ENCODE measurements at places on chromosomes 6 and 20.

DNA sequence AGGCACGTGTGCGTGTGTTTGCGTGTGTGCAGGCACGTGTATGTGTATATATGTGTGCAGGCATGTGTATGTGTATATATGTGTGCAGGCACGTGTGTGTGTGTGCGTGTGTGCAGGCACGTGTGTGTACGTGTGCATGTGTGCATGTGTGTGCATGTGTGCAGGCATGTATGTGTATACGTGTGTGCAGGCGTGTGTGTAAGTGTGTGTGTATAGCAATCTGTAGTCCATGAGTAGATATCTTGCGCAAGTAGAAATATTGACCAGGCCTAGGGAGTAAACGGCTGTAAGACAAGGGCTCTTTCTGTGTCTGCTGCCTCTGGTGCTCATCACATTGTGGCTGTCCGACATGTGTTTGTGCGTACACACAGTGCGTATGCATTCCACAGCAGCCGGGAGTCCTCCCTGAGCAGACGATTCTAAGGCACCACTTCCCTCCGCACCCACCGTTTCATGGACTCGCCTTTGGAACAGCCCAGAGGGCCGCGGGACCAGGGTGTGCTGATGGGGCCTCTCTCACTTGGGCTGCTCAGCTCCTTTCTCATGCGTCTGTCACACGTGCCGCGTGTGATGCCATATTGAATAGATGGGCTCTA is 167.6 kb downstream of the ERMARD start:
- no peak for DNase-seq

- no peak for DNase-seq
Observed at GRCh38 chr20:35947907-35948306, 6.4 kb downstream of the SCAND1 start.

DNA sequence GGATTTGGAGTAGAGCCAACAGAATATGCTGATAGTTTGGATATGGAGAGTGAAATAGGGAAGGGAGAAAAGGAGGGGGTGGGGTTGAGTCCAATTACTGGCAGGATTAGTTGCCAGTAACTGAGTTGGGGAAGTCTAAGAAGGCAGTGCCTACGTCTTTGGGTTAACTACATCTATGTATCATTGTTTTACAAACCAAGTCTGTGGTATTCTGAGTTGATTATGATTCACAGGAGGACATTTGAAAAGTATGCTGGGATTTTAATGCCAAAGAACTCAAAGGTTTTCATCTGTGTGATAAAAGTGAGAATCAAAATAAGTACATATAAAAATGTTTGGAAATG is 14.7 kb downstream of the DSE start:
- DNase-seq = no peak

DNA sequence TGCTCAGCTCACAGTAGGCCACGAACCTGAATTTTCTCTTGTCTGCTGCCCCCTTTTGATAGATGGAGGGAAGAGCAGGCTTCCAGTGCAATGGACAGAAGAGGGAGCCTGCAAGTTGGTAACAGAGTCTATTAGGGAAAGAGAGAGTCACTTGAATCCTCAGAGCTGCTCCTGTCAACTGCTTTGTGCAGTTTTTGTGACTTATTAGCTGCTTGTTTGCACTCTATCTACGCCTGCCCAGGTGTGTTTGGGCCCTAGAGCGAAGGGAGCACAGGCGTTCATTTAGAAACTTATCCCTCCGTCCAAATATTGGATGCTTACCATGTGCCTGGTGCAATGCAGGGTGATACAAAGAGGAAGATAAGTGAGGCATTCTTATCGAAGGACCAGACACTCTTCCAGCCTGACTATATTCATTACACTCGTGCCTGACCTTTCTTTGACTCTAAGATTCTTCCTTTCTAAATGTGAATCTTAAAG is 11.6 kb upstream of the SLC2A12 start:
- DNase-seq = no peak

DNA sequence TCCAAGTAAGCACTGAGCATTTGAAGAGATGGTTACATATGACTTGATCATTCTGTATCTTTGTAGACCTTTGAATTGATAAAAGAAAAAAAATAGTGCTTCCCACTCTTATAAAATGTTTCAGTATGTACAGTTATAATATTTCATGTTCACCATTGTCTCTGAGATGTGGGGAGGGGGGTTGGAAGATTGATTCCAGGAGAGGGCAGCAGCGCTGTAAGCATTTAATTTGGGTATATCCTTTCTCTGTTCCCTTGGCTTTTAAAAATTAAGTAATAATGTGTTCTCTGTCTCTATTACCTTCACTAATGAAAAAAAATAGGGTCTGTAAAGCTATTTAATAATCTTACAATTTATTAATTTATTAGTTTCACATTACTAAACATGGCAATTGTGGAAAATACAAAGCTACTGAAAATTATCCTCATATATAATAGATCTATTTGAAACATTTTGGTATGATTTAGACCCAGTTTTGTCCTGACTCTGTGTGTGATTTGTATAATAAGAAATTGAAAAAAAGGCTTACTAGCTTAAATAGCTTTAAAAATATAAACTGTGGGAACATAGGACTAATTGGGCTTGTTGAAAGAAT is 341.2 kb downstream of the CDKAL1 start:
- no peak for DNase-seq

GRCh38 chr6:44199883-44200282 is 16.8 kb upstream of the MYMX start:
- no peak for DNase-seq

DNA sequence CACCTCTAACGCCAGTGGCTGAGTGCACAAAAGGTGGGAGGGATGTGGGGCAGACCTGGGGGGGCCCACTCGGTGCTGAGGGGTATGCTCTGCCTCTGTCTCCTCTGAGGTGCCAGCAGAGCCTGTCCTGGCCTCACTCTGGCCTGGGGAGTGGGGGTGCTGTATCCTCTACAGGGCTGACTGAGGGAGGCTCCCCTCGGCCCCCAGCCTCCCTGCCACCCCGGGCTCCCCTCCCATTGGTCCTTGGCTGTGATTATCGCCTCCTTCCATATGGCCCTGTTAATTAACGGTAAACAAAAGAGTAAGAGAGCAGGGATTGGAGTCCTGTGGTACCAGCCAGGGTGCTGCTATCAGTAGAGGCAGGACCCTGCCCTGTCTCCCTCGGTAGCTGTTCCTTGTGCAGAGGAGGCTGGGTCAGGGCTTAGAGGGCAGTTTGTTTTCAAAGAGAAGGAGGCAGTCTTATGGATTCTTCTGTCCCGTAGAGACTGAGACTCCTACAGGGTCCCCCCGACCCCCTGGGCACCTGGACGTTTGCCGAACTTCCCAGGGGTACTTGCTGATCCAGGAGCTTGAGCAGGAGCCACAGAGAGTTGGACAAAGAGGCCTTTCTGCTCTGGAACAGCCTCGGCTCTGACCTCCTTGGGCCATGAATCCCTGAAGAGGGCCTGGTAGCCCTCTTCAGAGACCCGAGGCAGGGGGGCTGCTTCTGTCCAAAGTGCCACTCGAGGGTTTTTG is 1.8 kb downstream of the MYT1 start:
- DNase-seq = no peak

- no peak for DNase-seq
Observed at GRCh38 chr20:36855241-36855657, 20.7 kb upstream of the TLDC2 start.

DNA sequence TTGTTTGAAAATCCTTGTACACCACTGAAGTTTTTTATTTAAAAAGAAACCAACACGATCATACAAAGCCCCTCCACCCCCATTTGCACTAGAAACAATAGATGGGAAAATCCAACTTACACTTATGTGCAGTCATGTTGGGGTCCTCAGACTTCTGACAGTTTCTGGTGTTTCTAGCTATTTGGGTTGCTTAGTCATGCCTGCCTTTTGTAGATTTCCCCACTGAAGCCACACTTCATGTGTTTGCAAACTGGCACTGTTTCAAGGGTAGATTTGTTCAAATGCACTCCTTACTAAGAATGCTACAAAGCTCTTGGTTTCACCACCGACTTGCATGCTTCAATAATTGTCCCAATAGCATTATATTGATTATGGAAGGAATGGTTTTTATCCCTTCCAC is 1.5 kb downstream of the SH3BGRL2 start:
- DNase-seq = no peak

GRCh38 chr6:33960345-33961313 is 156.8 kb upstream of the MLN start:
- no peak for DNase-seq

GRCh38 chr6:161327360-161327953 is 53.6 kb upstream of the AGPAT4 start:
- DNase-seq = no peak

- DNase-seq = no peak
Observed at GRCh38 chr6:109053336-109053735, 41.3 kb downstream of the SESN1 start.

GRCh38 chr6:82057846-82058554 is 189.5 kb downstream of the IBTK start:
- DNase-seq = no peak

DNA sequence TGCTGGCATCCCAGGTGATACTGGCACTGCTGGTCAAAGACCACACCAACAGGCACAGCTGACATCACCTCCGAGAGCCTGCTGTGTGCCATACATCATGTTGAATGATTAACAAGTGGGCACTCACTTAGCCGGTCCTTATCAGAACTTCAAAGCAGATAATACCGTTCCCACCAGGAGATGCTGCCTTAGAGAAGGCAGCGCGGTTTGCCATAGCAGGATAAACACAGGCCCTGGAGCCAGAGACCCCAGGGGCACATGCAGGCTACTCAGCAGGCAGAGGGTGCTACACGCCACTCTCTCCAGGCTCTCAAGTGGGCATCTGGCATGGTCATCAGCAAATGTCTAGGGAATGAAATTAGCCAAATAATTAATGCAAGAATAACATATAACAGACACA is 86.5 kb upstream of the CST7 start:
- DNase-seq = no peak

DNA sequence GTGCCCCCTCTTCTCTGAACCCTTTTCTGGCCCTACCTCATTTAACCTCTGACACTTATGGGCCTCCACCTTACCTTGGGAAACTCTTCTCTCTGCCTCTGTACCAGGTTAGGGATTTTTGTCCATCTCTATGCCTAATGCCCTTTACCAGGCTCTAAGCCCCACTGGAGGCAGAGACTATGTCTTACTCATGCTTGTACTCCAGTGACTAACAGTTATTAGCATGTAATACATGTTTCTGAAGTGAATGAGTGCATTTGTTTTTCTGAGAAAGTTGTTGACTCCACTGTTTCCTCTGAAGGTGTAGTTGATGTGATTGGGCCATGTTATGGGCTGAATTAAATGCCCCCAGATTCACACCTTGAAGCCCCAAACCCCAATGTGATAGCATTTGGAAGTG is 234.3 kb downstream of the PACRG start:
- DNase-seq = no peak

Measured in cortex of kidney (tissue), 1 donor.